ENCODE measurements at places on chromosomes 3 and 15.

DNA sequence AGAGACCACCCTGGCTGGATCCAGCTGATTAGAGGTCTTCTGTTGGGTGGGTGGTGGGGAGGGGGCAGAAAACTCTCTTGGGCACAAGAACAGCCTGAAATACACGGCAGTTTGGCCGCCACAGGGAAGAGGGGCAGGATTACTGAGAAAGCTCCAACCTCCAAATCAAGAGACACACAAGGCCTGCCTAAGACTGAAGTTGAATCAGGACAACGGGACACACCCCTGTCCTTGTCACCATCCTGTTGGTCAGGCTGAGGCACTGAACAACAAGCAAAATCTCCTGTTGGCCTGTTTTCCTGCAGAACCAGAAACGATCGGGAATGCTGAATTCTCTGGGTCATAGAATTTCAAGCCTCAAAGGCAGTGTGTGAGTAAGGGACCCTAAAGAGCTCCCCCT, 247.8 kb downstream of the FAM43A start:
- H3K36me3 ChIP-seq, result peaks cover 1% of the 10 kb centered on the region
- DNase-seq, result no peak
- H3K4me3 ChIP-seq, result no peak overlapping the region
- H3K27me3 ChIP-seq, result no peaks in the 10 kb centered on the region

- H3K4me3 ChIP-seq, result no peak overlapping the region
- DNase-seq, result no peak
- H3K4me1 ChIP-seq, result no peaks in the 10 kb centered on the region
- H3K27me3 ChIP-seq, result peaks cover 2% of the 10 kb centered on the region
Observed at GRCh38 chr3:81029861-81030260, 731.6 kb downstream of the GBE1 start.

GRCh38 chr3:190491533-190492054, 22.3 kb upstream of the IL1RAP start:
- no peaks in the 10 kb centered on the region for H3K36me3 ChIP-seq
- DNase-seq, result no peak
- H3K27me3 ChIP-seq, result peaks cover 19% of the 10 kb centered on the region
- no peak overlapping the region for H3K27ac ChIP-seq
- H3K4me1 ChIP-seq, result no peaks in the 10 kb centered on the region

- no peak for DNase-seq
- no peaks in the 10 kb centered on the region for H3K27me3 ChIP-seq
- H3K4me3 ChIP-seq, result peak overlapping the region; percentile 1
- H3K36me3 ChIP-seq, result no peaks in the 10 kb centered on the region
- peaks cover 58% of the 10 kb centered on the region for H3K4me1 ChIP-seq
- peak overlapping the region; percentile 78 for H3K27ac ChIP-seq
Observed at GRCh38 chr15:67134871-67135492, 69.6 kb downstream of the SMAD3 start.

All from chondrocyte (in vitro differentiated cells).